Activated naive CD8-positive, alpha-beta T cell treated with anti-CD3 and anti-CD28 coated beads for 36 hours (primary cell): ENCODE measurements at places on chromosomes 6 and 20. TPM values are rescaled to one million over a fixed set of nuclear protein-coding genes. Genes with fewer than 3 reads are reported as not detected.

DNA sequence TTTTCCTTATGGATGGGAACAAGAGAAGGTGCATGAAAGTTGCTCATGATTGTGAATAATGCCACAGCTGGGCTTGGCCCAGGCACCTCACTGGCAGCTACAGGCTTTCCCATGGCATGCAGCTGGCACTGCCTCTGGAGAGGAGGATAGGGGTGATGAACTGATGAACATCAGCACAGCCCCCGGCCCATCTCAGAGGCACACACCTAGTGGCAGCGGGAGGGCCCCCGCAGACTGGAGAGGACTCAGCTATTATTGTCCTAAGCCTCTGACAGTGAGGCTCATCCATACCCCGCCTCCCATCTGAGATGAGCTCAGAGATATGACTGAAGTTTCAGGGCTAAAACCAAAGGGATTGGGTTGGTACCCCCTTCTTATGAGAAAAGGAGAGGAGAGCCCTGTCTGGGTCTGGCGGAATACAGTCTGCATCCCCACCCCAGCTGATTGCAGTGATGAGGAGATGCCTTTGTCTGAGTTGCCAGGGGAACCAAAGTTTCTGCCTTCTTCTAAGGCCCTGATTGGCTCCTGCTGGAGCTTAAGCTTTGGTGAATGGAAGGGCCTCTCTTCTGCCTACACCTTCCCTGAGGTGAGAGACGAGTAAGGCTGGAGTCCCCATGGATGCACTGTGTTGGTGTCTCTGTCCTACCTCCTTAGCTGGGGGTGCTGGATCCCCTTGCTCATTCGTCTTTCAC, 27.6 kb upstream of the EPB41L1 start:
- DNase-seq: no peak

DNA sequence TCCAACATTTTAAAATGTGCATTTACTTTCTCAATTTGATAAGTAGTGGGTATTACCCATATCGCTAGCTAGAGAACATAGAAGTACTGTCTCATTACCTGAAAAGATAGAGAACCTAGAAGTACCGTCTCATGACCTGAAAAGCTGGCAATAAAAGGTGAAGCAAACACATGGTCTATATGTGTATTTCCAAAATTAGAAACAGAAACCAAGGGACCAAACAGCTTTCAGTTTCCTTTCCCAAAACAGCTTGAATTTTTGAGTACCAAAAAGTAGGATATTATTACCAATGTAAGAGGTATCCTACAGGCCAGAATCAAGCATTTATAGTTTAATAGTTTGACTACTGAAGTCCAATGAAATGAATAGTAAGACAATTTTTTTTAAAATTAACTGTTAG, 77.2 kb downstream of the KIF13A start:
- DNase-seq: no peak

DNA sequence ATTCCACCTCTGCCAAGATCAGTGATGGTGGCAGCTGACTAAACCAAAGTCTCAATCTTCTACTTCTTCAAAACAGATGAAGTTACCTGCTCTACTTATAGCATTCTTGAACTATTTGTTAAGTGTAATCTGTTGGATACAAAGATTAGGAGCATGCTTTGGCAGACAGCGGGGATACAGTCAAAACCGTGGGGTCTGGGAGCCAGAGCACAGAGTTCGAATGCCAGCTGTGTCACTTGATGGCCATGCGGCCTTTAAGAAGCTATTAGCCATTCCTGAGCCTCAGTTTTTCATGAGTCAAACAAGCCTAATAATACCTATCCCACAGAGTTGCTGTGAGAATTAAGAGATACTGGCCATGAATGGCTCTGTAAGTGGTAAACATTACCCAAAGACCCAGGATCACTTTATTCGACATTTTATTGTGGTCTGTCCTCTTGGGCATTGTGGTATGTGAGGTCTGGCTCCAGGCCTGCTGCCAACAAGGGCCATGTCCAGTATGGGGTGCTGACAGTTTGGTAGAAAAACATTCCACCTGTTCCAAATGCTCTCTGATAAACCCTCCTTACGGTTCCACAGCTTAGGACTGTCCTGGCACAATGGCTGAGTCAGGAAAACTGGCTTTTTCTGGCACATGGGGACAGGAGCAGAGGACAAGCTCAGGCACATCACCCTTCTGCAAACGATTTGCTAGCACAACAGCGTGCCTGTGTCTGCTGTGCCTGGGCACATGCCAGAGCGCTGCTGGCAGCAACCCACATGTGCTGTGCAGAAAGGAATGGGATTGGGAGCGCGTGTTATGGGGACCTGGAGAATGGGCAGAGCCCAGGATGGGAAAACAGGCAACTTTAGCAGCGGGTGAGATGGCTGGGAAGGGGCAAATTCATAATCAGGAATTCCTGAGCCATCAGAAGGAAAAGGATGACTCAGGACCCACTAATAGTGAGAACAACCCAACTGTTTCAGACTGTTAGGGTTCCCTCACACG, 15.7 kb upstream of the FAM83C start:
- no peak for DNase-seq

The TFAP2B gene
- not detected for total RNA-seq

The HSPA1L gene
- 1.2 TPM for total RNA-seq

The LSM2 gene
- 145 TPM for total RNA-seq

The HLA-DQB2 gene
- not detected for total RNA-seq

The HLA-DRB5 gene
- 0.28 TPM for total RNA-seq

- DNase-seq: no peak
These were observed 93.0 kb downstream of the NDUFAF5 start for GRCh38 chr20:13877793-13878192.

DNA sequence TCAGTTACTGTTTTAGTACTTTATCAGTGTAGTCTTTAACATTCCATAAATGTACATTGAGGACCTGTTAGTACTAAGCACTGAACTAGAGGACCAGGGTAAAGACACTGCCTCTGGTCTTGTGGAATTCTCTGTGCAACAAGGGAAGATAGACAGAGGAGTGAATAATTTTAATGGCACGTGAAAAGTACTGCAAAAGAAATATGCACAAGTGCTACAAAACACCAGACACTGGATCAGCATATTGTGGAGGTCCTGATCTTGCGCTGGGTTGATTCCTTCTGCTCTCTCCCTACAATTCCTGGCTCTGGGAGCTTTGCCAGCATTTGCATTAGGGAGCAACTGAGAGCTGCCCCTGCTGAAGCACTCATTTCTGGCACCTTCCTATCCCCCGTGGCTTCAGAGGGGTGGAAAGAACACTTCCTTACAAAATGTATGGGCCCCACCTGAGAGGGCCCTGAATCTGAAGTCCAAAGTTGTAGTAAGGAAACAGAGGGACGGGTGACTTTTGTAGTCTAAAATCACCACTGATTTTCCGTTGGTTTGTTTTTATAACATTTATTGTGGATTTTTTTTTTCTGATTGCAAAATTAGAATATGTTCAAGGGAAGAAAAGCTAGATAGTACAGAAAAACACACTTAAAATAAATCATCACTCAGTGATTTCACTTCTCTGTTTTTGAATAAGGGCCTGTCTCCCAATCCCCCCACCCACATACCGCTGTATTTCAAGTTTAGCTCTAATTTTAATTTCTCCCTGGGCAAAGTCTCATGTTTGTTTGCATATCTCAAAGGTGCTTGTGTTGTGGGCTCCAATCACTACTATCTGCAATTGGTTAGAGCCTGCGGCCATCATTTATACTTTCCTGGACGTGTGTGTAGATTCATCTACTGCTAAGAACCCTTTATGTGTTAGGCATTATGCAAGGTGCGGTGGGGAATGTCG, 4.9 kb downstream of the PKIG start:
- no peak for DNase-seq

DNA sequence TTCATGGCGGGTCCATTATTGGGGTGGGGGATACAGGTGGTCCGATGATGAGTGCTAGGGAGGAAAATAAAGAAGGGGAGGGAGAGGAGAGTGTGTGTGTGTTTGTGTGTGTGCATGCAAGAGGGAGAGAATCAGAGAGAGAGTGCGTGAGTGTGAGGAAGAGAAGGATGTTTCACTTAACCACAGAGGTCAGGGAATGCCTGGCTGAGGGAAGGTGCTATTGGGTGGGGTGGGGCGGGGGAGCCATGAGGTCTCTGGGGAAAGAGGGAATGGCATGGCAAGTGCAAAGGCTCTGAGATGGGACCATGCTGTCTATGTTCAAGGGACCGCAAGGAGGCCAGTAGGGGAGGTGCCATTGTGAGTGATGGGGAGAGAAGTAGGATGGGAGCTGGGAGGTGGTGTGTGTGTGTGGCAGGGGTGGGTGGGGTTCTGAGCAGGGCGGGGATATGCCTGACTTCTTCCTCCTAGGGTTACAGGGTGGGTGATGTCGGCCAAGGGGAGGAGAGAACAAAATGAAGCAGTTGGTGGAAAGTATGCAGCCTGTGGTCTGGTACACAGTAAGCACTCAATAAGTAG, 23.0 kb downstream of the CEBPB start:
- DNase-seq: no peak

GRCh38 chr6:39177130-39177529, 52.1 kb downstream of the KCNK5 start:
- no peak for DNase-seq

- no peak for DNase-seq
These were observed 39.4 kb downstream of the PRDM13 start for GRCh38 chr6:99645986-99646385.

DNA sequence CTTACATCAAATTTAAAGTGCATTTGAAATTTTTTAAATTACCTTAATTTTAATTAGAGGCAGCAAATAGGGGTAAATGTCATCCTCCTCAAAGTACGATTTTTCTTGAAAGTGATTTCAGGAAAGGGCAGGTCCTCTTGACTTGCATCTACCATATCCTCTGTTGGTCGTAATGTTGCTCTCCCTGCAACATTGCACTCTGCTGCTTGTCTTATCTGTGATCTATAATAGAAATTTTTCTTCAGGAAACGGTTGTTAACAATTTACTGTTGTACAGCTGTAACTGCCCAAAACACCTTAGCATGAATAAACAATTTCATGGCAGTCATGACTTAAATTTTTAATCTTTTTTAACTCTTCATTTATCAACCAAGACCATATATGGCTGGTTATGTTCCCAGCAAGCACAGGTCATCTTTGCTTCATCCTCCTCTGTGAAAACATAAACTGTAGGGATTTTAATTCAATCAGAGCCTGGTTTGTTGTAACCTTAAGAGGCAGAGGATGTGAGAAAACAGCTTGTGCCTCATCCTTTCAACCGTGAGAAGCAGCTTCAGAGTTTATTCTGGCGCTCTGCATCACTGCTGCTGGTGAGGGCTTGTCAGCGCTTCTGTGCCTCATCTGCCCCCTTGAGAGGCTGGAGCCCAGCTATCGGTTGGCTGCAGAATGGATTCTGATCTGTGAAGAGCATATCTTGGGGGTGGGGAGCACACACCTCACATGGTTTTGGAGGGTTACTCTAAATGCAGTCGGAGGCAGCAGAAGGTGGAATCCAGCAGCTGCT, 56.0 kb downstream of the CTNNBL1 start:
- DNase-seq: no peak

The DDO gene
- total RNA-seq: not detected

The WFDC2 gene
- not detected for total RNA-seq

The LTA gene
- total RNA-seq: 335 TPM

The TMEM14A gene
- 19.0 TPM for total RNA-seq

The SLC26A8 gene
- total RNA-seq: 0.06 TPM

- DNase-seq: no peak
These were observed 41.7 kb downstream of the LBP start for GRCh38 chr20:38387953-38388352.

- no peak for DNase-seq
These were observed 178.3 kb downstream of the ZDHHC14 start for GRCh38 chr6:157559201-157559756.

The CGA gene
- total RNA-seq: not detected

The CCN5 gene
- not detected for total RNA-seq

DNA sequence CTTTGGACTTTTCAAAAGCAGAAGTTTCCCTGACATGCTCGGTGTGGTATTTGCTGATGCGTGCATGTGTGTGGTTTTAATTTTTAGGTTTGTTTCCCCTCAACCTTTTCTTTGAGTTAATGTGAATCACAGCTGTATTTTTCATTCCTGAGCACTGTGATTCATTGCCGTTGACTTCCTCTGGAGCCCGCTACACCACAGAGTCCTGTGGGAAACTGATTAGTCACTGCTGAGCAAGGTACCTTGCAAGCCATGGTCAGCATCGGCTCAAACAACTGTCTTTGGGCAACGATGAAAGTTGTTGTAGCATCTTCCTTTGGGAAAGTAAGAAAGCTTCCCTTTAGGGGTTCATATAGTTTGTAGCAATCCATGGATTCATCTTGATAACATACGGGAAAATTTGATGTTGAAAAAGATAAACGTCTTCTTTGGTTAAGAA, 57.5 kb downstream of the RIN2 start:
- no peak for DNase-seq

DNA sequence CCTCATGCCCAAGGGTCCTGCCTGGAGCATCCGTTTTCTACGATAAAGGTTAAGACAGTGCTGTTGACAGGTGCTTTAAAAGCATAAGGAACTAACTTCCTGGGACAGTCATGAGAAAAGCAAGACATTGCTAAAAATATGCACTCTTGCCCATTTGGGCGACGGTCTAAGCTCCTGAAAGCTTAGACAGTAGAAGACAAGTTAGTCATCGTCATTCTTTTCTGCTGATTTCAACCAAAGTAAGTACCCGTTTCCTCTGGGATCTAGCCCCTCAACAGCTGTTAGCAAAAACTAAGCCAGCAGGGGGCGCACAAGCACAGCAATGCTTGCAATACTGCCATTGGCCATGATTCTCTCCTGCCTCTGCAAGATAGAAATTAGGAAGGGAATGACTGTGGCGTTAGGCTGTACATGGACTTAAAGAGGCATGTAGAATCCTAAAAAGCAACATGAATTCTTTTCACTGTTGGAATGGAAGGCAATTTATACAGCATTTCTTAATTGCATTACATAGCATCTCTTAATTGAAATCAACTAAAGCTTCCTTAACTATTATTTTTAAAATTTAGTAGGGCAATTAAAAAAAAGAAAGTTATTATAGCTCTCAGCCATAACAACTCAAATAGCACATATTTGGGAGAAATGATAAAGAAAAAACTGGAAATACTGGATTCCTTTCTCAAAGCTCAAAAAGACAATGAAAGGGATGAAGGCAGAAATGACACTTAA, 147.8 kb upstream of the RALGAPA2 start:
- DNase-seq: peak; percentile 77

DNA sequence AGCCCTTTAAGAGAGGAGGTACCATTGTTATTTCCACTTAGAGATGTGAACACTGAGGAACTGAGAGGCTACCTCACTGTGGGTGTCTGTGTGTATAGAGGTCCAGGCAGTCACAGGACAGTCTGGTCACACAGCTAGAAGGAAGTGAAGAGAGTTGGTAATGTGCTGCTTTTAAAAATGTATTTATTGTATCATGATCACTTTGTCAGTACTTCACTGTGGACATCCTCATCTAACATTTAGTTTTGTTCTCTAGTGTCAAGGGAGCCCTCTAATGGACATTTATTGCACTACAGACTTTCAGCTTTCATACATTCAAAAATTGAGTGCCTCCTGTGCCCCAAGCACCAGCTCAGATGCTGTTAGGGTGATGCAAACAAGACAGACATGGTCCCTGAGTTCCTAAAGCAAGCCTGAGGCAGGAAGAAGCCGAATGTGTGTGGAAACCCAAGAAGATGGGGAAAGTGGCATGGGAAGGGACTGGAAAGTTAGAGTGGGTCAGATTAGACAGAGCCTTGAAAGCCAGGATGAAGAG, 123.0 kb downstream of the SLC16A10 start:
- peak; percentile 3 for DNase-seq
